ENCODE measurements at places on chromosomes 5 and 9.

DNA sequence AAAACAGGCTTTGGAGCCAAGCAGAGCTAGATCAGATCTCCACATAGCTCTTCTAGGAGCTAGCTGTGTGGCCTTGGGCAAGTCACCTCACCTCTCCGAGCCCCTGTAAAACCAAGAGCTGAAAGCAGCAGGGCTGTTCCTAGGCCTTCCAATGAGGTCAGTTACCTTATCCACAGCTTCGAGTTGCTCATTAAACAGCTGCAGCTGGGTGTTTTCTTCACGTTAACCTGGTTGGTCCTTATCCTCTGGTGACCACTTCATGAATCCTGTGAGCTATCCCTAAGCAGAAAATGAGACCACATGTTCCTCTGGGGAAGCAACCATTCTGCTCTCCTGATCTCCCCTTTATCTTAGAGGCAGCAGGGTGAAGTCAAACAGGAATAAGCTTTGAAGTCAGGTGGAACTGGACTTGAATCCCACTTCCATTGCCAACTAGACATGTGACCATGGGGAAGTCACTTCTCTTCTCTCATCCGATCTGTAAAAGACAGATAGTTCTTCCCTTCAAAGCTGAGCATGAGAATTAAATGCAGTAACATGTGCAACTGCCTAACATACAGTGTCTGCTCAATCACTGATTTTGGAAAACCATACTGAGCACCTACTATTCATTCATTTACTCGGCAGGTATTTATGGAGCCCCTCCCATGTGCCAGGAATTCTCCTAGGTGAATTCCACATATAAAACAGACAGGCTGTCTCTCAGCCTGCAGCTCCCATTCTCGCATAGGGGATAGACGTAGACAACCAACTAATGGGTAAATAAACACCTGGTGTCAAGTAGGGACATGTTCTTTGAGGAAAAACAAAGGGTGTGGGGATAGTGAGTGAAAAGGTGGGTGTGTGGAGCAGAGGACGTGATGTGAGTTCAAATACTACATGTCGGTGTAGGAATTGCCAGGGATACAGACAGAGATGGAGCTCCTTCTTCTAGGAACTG is 111.7 kb upstream of the BOD1 start:
- DNase-seq = no peak

GRCh38 chr5:140802781-140803271 is 2.0 kb downstream of the PCDHA3 start:
- DNase-seq = no peak

DNA sequence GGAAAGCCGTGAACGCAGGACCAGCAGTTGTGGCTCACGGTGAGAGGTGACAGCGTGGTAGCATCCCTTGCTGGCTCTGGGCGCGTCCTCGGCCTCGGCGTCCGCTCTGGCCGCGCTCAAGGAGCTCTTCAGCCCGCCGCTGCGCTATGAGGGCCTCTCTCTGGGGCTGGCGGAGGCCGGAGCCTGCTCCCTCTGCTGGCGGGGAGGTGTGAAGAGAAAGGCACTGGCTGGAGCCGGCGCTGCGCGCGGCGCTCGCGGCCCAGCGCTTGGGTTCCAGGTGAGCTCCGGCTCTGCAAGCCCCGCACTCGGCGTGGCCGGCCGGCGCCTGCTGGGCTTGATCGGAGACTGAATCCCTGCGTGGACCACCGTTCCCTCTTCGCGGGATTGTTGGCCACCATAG is 705.6 kb downstream of the SEMA5A start:
- no peak for DNase-seq

DNA sequence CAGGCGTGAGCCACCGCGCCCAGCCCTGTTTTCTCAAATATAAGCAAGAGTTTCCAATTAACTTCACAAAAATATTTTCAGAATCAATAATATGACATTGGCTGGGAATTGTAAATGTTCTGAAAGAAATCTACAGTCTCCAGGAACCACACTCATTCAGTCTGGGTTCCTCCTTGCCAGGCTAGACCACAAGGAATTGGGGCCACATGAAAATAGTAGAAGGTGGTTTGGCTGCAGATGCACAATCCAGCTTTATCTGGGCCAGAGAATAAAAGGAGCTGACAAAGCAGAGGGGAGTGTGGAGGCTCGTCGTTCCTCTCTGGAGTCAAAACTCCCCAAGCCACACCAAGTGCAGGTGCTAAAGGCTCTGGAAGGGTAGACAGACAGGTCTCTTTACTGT is 92.0 kb upstream of the OSMR start:
- DNase-seq = no peak

- no peak for DNase-seq
Observed at GRCh38 chr9:137000177-137000930, 4.0 kb upstream of the CLIC3 start.

Measured in cortex of kidney (tissue), 1 donor.